Fibroblast of upper back skin (primary cell): ENCODE measurements at places on chromosomes 11 and 22.

- DNase-seq = peak; percentile 19
These were observed 131.7 kb downstream of the TBC1D22A start for GRCh38 chr22:46894081-46894671.

GRCh38 chr11:126978165-126978564, 22.4 kb downstream of the KIRREL3 start:
- no peak for DNase-seq

DNA sequence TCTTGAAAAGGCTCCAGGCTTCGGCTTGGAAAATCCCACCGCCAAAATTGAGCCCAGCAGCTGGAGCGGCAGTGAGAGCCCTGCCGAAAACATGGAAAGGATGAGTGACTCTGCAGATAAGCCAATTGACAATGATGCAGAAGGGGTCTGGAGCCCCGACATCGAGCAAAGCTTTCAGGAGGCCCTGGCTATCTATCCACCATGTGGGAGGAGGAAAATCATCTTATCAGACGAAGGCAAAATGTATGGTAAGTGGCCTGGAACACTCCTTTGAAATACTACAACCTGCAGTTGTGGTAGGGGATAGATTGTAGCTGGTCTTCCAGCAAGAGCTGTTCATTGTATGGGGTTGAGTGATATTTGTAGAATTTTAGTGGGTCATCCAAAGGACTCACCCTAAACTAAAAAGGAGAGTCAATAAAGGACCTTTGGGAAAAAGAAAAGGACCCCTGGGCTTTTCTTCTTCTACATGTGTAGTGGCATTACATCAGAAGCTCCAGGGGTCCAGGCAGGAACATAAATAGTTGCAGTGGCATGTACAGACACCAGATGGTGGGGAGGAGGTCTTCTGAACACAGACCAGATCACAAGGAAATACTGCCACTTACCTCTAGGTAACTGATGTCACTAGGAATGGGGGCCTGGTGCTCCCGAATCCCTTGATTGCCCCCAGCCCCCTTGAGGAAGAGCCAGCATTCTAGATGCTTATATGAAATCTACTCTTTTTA, 90.1 kb downstream of the TEAD1 start:
- no peak for DNase-seq

GRCh38 chr22:33090836-33091235, 32.7 kb upstream of the SYN3 start:
- DNase-seq = no peak

- peak; percentile 27 for DNase-seq
These were observed 37.3 kb downstream of the NUP50 start for GRCh38 chr22:45200860-45201511.

DNA sequence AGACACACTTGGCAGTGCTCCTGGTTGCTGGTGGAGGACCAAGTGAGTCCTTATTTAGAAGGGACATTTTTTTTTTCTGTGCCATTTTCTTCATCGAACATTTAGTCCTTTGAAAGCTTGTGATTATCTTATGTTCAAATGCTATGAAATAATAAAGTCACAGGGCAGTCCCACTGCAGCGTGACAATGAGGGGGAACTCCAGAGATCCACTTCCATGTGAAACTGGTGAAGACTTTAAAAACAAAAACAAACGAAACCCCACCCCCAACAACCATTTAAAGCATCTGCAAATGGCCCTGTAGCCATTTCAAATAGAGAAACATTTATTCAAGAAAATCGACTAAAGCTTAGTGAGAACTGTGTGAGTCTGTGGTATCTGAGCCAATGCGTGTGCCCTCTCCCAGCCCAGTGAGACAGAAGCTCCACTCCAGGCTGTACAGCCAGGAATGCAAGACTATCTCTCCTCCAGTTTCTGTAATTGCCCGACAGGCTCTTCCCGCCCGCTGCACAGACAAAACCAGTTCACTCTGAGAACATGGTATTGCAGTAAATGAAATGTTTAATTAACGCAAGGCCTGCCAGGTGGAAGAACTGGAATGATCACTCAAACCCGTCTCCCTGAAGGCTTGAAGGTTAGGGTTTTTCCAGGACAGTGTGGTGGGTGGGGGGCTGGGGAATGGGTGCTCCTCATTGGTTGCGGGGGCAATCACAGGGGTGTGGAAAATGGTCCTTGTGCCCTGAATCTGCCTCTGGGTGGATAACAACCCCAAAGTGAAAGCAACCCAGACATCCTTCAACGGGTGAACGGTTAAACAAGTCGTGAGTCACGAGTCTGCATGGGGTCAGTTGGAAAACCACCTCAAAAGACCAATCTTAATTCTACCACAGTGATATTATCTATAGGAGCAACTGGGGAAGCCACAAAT, 8.4 kb downstream of the KRTAP5-6 start:
- no peak for DNase-seq

- DNase-seq = no peak
These were observed at the start of gene SMIM35 for GRCh38 chr11:118086913-118087768. Gene SMIM35 (minus strand): TSS chr11:118086963. CDS start chr11:118086757, 206 bp downstream.

- no peak for DNase-seq
These were observed 42.1 kb upstream of the JAM3 start for GRCh38 chr11:134026655-134027343.

DNA sequence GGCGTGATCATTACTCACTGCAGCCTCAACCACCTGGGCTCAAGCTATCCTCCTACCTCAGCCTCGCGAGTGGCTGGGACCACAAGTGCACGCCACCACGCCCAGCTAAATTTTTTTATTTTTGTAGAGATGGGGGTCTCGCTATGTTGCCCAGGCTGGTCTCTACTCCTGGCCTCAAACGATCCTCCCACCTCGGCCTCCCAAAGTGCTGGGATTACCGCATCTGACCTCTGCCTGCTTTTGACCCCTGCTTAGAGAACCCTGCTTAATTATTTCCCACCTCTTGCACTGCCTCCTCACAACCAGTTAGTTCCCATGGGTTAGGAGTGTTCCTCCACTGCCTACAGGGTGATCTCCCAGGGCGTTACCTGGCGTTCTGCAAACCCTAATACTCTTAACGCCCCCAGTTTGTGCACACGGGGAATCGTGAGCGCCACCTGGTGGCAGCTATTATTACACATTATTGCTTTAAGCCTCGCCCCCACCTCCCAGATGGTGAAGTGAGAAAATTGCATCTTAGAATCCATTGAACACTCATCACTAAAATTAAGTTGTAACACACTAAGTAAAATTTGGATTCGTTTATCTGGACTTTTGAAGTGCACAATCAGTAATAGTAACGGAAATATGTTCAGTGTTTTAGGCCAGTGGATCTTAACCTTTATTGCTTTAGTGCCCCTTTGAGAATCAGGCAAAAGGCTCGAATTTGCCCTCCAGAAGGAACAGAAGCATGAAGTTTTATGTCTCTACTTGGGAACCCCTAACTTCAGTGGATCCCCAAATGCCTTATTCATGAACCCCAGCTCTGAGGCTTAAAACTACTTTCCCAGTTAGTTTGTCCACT, 61.4 kb upstream of the ASPHD2 start:
- peak; percentile 47 for DNase-seq

- no peak for DNase-seq
These were observed 1129.3 kb upstream of the RAG2 start for GRCh38 chr11:37727371-37727770.

DNA sequence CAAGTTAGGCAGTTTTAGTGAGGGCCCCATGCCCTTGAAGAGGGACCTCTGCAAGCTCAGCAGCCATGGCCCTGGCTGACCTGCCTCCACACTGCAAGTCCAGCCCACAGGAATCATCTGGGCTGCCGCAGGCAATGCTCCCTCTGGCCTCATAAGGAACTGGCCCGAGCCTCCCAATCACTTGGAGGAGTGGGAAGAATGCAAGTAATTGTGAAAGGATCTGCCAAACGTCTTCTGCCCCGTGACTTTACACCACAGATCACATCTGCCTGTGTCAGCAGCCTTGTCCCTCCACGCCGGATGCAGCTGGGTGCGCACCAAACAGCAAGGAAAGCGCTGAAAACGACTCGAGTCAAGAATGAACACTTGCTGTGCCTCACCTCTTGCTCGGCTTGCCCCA, 23.8 kb downstream of the OPCML start:
- no peak for DNase-seq

DNA sequence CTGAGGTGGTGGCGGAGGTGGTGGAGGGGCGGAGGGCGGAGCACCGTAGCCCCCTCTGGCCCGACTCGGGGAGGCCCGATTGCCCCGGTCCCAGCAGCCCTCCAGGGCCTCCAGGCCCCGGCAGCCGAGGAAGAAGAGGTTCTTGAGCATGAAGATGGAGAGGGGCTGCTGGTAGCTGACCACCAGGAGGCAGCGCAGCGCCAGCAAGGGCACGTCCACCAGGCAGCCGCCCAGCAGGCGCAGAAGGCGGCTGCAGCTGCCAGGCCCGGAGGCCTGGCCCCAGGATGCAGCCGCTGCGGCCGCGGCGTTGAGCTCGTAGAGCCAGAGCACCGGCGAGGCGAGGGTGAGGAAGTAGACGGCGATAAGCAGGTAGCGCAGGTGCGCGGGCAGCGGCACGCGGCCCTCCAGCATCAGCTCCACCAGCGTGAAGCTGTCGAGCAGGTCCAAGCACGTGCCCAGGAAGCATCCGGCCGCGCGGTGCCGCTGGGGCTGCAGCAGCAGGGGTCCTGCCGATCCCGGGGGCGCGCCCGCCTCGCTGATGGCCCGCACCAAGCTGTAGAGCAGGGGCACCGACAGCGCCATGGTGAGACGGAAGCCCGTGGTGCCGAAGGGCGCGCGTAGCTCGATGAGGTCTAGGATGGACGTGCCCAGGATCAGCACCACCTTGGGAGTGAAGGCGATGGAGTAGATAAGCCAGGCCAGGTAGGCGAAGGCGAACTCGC, 1.5 kb downstream of the TMEM121B start:
- DNase-seq = no peak

- DNase-seq = no peak
These were observed 1495.2 kb downstream of the TBC1D22A start for GRCh38 chr22:48257685-48258055.
